Testis (tissue), 5 donors: ENCODE measurements at places on chromosomes 12 and 14. TPM values are rescaled to one million over a fixed set of nuclear protein-coding genes. Genes with fewer than 3 reads are reported as not detected.

DNA sequence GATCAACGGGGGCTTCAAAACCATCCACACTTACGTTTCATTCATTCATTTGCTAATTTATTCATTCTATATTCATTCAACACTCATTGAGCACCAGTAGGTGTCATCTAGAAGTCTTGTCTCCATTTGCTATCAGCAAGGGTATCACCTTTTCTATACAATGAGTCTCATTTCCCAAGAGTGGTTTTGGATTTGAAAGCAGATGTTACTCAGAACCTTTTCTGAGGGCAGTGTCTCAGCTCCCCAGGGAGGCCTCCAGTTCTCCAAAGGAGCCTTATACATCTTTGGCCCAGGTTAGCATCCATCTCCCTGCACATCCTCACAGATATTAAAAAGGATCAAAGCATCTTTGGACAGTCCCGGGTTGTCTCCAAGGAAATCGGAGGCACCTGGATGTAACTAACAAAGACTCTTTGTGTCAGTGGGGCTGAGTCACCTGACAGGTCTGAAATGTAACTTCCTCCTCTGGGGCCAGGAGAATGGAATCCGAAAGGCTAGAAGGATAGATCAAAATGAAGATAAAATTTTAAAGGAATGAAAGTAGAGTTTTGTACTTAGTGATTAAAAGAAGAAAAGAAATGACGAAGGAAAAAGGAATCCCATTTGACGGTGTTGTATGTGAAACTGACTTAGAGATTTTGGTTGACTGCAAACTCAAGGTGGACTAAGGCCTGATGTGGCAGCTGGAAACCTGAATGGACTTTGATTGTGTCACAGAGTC lies 103.0 kb downstream of the VCPKMT start:
- no peak overlapping the region for H3K4me3 ChIP-seq
- no peaks in the 10 kb centered on the region for H3K36me3 ChIP-seq
- no peaks in the 10 kb centered on the region for H3K4me1 ChIP-seq
- H3K27me3 ChIP-seq: no peaks in the 10 kb centered on the region
- DNase-seq: no peak
- H3K27ac ChIP-seq: no peak overlapping the region

DNA sequence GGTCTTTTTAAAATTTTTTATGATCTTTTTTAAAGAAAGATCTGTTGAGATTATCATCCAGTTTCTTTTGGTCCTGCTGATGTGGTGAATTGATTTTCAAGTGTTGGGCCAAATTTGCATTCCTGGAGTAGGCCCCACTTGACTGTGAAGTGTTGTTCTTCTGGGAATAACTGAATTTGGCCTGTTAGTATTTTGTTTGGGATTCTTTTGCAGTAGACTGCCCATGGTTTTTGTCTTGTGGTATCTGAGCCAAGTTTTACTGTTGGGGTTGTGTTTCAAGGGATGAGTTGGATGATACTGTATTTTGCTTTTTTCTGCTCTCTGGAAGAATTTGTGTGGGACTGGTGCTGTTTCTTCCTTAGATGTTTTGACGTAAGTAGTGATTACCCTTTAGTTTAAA lies 4.0 kb upstream of the SYCP3 start:
- H3K4me3 ChIP-seq: no peak overlapping the region
- H3K36me3 ChIP-seq: no peaks in the 10 kb centered on the region
- no peak overlapping the region for H3K27ac ChIP-seq

- H3K36me3 ChIP-seq: no peaks in the 10 kb centered on the region
- H3K4me1 ChIP-seq: peaks cover 15% of the 10 kb centered on the region
- DNase-seq: no peak
- no peak overlapping the region for H3K4me3 ChIP-seq
- H3K27me3 ChIP-seq: no peaks in the 10 kb centered on the region
Measured at GRCh38 chr12:27840229-27840999, 60.4 kb upstream of the MANSC4 start.

LHX5 gene
- 0.12 TPM for total RNA-seq

SRRM4 gene
- total RNA-seq: 0.37 TPM
